ENCODE measurements at places on chromosomes 4 and X.

GRCh38 chr4:128168701-128169100 lies 107.6 kb downstream of the LARP1B start:
- DNase-seq = no peak

GRCh38 chr4:29277381-29277780 lies 1442.8 kb upstream of the PCDH7 start:
- DNase-seq = no peak

- DNase-seq = no peak
Observed at GRCh38 chr4:101101072-101101471, 246.3 kb downstream of the PPP3CA start.

- DNase-seq = no peak
Observed at GRCh38 chr4:172980219-172980618, 188.4 kb upstream of the GALNT7 start.

DNA sequence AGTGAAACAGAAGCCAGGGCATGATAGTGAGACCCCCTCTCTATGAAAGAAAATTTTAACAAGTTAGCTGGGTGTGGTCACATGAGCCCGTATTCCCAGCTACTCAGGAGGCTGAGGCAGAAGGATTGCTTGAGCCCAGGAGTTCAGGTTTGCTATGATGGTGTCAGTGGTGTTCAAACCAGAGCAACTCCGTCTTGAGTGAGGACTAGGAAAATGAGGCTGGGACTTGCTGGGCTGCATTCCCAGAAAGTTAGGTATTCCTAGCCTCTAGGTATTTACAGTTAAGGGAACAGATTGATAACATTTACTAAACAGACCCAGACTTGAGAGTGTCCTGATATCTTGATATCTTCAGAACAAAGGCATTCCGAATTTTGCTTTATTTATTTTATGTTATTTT lies 37.0 kb upstream of the NOCT start:
- DNase-seq = no peak

- no peak for DNase-seq
Observed at GRCh38 chr4:165440415-165441158, 61.8 kb downstream of the CPE start.

- no peak for DNase-seq
Observed at GRCh38 chrX:40108959-40109287, 11.2 kb upstream of the BCOR start.

- no peak for DNase-seq
Observed at GRCh38 chr4:139227729-139228404, 50.8 kb upstream of the ELF2 start.

- peak; percentile 14 for DNase-seq
Observed at GRCh38 chrX:70171624-70172023, 5.7 kb upstream of the DGAT2L6 start.
